ENCODE measurements at places on chromosomes 12 and 14.

GRCh38 chr14:95891742-95892141 is 15.1 kb downstream of the TUNAR start:
- no peak for DNase-seq

- no peak for DNase-seq
These were observed 114.8 kb upstream of the GSC start for GRCh38 chr14:94884616-94885230.

- DNase-seq = no peak
These were observed 24.2 kb downstream of the CDK17 start for GRCh38 chr12:96375841-96376604.

GRCh38 chr14:22593601-22594000 is 4.5 kb upstream of the ABHD4 start:
- no peak for DNase-seq

- no peak for DNase-seq
These were observed 97.9 kb upstream of the BBS10 start for GRCh38 chr12:76446090-76446489.

GRCh38 chr12:74890237-74890599 is 319.4 kb downstream of the KCNC2 start:
- DNase-seq = peak; percentile 5

DNA sequence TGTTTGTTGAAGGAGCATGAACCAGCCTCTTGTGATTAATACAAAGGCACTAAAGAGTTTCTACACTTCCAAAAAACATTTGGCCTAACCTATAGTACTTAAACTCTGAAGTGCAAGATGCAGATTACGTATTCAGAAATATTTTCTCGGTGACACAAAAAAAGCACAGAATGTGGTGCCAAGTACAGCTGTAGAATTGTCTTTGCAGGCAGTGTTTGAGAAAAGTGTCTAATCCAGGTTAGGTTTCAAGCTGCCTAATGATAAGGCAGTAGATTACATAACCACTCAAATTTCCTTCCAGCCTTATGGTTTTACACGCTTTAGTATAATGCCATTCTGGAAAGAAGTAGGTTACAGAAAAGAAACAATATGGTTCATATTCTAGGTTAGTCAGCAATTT is 205.2 kb downstream of the KLHL28 start:
- no peak for DNase-seq

DNA sequence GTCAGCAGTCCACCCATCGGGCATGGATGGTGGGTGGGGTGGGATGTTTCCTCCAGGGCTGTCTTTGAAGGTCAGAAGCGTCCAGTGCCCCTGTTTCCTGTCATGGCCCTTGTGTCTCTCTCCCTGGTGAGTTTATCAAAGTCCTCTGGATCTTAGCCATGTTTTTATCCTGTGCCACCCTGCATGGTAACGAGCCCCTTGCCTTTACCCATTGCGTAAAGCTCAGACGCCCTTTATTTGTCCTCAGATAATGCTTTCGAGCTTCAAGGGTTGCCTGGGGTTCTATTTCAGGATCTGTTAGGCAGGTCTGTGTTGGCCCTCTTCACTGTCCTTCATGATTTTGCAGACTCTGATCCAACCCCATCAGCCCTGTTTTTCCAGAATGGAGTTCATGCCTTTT is 172.9 kb downstream of the TSPAN9 start:
- no peak for DNase-seq

DNA sequence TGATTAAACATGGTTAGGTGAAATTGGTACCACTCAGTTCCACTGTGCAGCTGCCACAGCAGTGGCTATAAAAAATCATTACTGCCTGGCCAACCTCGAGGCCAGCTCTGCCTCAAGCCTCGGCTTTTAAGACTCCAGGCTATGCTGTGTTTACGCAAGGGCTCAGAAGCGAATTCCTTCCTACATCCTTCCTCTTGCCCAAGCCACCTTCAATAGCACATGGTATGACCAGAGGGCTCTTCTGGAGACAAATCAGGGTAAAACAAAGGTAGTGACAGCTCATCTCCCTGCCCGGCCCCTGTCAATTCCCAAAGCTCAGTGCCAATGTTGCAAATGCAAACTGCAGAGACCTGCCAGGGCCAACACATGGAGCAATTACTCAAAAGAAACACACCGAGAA is 31.9 kb downstream of the NUAK1 start:
- peak; percentile 41 for DNase-seq

- DNase-seq = no peak
These were observed 5.2 kb downstream of the P2RX4 start for GRCh38 chr12:121214855-121215745.

DNA sequence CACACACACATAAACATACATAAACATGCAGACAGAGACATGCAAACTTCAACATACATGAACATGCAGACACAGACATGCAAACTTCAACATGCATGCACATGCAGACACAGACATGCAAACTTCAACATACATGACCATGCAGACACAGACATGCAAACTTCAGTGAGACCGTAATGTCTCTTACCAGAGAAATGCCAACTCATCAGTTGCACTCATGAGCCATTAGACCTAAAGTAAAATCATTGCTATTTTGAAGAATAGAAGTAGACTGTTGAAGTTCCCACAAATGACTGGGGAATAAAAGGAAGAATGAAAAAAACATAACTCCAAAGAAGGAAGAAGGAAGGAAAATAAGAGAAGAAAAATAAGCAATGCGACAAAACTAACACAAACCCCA is 1044.0 kb upstream of the TMEM132C start:
- no peak for DNase-seq

GRCh38 chr12:15532364-15532977 is 210.2 kb downstream of the PTPRO start:
- no peak for DNase-seq

- DNase-seq = no peak
These were observed 54.1 kb downstream of the COCH start for GRCh38 chr14:30928462-30928861.

GRCh38 chr14:38357557-38357956 is 101.7 kb upstream of the CLEC14A start:
- no peak for DNase-seq

- no peak for DNase-seq
These were observed 4.8 kb downstream of the DIO2 start for GRCh38 chr14:80206351-80207080.

GRCh38 chr14:35553808-35554207 is 19.8 kb downstream of the INSM2 start:
- no peak for DNase-seq

DNA sequence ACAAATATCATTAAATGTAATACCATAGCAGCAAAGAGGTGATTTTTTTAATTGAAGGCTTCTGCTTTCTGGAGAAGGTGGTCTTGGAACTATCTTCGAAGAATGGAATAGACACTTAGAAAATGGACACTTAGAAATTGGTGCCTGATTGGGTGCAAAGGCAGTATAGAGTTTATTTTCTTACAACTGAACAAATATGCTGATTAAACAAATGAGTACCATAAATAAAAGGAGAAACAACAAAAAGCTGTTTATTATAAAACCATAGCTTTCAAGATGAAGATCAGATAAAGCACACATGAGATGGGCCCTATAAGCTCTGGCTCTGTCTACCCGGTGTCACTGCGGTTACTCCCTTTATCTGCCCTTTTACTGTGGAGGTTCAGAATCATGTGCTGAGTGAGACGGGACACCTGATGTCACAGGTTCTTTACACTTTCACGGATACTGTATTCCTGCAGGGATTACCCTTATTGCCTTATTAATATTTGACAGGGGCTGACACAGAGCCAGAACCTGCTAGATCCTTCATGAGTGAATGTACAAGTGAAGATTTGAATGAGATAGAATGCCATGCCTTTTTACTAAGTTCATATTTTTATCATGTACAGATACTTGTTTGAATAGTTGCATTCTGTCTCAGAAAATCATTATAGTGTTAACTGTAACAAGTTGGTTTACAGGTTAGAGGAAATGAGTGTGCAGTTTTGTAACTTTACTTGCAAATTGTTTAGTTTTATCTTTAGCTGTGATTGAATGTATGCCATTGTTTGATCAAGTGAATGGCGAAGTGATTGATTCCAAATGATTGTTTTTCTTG is 477.5 kb upstream of the RGS6 start:
- no peak for DNase-seq

Data from NCI-H2171 treated with DMSO at 0.1 percent for 48 hours (cell line).